Stimulated activated CD4-positive, alpha-beta T cell treated with anti-CD3 and anti-CD28 coated beads, Interleukin-2, amount 100 ng/mL, for 4 hours (primary cell): ENCODE measurements at places on chromosomes 3 and 15.

DNA sequence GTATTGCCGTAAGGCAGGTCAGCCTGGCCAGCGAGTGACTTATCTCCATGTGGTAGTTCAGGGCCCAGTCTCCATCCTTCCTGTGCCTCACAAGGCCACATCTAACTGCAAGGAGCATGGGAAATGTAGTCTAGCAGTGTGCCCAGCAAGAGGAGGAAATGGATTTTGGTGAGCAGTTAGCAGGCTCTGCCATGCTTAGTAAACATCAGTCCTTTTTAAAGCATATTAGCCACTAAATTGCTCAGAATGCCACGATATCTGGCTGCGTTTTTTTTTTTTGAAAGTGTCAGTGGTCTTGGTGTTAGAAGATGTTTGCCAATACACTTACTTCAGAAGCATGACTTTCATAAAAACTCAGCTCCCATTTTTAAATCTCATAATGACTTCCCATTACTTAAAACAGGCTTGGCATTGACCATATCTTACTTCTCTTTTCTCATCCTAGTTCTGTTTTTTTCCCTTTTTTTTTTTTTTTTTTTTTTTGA is 470.2 kb upstream of the TPRG1 start:
- no peak for DNase-seq

GRCh38 chr3:160842021-160843005 is 86.3 kb downstream of the PPM1L start:
- DNase-seq, result no peak

GRCh38 chr3:12948891-12949711 is 107.7 kb upstream of the RPL32 start:
- peak; percentile 36 for DNase-seq

DNA sequence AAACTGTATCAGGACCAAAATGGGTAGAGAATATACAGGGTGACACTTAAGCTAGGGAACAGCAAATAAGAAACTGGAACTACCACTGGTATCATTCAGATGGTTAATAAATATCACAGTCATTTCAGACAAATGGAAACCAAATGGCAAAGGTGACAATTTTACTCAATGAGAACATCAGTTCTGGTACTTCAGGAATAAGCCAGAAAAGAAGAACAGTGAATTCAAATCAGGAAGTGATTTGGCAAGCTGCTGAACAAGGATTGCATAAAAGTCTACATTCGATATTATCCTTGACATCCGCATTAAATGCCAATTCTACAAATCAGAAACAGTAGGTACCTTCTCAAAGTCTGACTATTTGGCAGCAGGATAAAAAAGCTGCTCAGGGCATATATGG is 23.5 kb upstream of the STIMATE start:
- no peak for DNase-seq
